ENCODE measurements at places on chromosomes 5 and 9.

DNA sequence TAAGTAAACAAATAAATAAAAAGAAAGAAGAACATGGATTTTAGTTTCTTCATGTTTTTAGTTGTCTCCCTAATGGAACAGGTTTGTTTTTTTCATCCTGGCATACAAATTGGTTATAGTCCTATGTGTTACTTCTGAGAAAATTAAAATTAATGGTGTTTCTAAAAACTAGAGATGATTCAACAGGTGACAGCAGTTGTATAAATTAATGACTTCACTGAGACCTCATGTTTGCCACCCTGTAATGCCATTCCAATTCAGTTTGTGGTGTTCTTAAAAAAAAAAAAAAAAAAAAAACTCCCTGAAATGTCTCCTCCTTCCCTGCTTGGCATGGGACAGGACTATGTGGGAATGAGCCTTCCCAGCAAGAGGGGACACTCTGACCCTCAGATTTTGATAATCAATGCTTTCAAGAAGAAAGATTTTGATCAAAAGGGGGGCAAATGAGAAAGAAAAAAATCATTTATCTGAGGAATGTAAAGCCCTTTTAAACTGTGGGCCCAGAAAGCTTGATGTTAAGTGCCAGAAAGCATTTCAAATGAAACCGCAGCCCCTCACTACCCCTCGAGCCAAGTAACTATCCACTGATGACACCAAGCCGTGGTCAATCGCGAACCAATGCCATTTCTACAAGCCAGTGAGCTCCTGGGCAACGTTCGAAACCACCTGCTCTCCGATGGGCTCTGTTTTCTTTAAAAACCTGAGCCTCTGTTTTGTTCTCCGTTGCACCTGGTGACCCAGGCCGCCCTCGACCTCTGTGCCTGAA, 941 bp downstream of the EXD3 start:
- no peak for DNase-seq

DNA sequence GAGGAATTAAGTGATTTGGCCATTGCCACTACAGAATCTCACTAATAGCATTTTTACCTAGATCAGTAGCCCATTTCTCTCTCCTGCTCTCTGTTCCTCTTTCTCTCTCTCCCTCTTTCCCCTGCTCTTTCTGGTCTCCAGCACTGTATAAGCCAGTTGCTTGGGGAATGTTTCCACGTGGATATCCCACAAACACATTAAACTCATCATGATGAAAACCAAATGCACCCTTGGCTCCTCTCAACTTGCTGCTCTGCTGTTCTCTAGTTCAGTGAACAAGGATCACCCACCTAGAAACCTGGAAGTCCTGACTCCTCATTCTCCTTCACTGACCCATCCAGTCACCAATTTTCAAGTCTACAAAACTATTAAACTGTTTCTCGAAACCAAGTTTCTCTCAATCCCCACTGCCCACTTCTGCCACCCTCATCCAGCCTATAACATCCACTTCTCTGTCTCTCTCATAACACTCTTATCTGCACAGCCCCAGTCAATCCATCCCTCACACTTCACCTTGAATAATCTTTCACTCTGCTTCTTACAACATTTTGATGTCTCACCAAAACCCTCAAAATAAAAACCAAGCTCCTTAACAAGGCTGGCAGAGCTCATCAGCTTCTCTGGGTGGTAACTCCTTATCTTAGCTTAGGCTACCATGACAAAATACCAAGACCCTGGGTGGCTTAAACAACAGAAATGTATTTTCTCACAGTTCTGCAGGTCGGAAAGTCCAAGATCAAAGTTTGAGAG, 79.3 kb downstream of the ARL15 start:
- no peak for DNase-seq

DNA sequence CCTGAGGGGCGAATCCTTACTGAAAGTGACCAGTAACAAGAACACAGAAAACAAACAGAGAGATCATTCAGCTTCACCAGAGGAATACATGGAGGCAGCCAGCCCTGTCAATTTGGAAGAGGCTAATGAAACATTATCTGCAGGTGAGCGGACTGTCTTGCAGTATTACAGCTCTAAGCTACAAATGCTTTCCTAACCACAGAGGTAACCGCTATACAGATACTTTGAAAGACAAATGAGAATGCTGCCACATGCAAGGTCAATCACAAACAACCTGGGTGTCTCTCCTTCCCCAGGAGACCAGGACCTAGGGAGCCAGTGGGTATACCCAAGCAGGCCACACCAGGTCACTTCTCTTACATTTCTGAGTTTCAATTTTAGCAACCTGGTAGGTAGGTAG, 30.2 kb downstream of the EFNA5 start:
- no peak for DNase-seq

GRCh38 chr5:67510204-67510603, 313.6 kb upstream of the CD180 start:
- no peak for DNase-seq

GRCh38 chr5:33925278-33925677, 10.9 kb upstream of the RXFP3 start:
- DNase-seq, result no peak

DNA sequence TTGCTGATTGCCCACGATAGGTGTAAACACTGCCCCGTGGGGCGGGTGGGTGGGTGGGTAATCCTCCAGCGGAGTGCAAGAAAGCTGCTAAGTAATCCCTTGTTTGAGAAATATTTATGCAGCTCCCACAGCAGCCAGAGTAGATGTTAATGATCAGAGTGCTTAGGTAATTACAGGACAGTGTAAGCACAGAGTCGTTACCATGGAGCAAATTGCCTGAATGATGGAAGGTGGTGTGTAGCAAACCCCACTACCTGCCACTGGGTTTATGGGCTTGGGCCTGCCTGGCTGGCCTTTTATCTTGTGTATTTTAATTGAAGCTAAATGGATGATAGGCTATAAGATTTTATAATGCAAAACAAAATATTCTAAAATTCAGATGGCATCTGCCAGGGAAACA, 110.0 kb downstream of the COL5A1 start:
- DNase-seq, result no peak

DNA sequence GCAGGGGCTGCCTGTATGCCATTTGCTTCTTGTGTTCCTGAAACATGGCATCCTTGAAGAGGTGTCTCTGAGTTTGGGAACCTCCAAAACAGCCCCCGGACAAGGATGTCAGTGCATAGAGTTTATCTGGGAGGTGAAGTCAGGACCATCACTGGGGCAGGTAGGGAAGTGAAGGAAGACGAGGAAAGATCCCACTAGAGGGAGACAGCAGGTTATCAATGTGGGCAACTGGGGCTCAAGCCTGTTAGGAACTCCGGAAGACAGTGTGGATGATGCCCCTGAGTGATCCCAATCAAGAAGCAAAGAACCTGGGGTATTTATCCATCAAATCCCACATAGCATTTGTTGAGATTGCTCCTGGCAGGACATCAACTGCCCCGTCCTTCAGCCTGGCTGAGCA, 233.1 kb downstream of the AGTPBP1 start:
- no peak for DNase-seq

- no peak for DNase-seq
These were observed 38.7 kb upstream of the ANKRD34B start for GRCh38 chr5:80608731-80609130.
